Camera-type eye (tissue), 1 donor: ENCODE measurements at places on chromosomes 12 and 14. TPM values are rescaled to one million over a fixed set of nuclear protein-coding genes. Genes with fewer than 3 reads are reported as not detected.

Gene NEUROD4
- 367 TPM for total RNA-seq

Gene PLBD2
- total RNA-seq = 21.4 TPM

Gene SOAT2
- total RNA-seq = 0.44 TPM

Gene BCL2L2
- 29.7 TPM for total RNA-seq

Gene BBOF1
- total RNA-seq = 15.0 TPM

Gene TRPV4
- total RNA-seq = 1.4 TPM

Gene NELL2
- total RNA-seq = 195 TPM

Gene BLTP3B
- 62.8 TPM for total RNA-seq

Gene DCP1B
- total RNA-seq = 16.9 TPM

Gene OAS1
- 5.7 TPM for total RNA-seq

Gene CPNE8
- total RNA-seq = 20.8 TPM

Gene HOXC9
- total RNA-seq = not detected

Gene CNTN1
- 159 TPM for total RNA-seq

Gene PCED1B
- total RNA-seq = 0.82 TPM

Gene NT5DC3
- total RNA-seq = 6.9 TPM

Gene DHRS4
- 13.3 TPM for total RNA-seq
